Left colon (tissue), 2 donors: ENCODE measurements at places on chromosomes 2 and 18.

- DNase-seq: no peak
Observed at GRCh38 chr2:200655918-200656580, 70.2 kb downstream of the AOX1 start.

- DNase-seq: no peak
Observed at GRCh38 chr2:231769170-231770136, 11.6 kb downstream of the PDE6D start.

DNA sequence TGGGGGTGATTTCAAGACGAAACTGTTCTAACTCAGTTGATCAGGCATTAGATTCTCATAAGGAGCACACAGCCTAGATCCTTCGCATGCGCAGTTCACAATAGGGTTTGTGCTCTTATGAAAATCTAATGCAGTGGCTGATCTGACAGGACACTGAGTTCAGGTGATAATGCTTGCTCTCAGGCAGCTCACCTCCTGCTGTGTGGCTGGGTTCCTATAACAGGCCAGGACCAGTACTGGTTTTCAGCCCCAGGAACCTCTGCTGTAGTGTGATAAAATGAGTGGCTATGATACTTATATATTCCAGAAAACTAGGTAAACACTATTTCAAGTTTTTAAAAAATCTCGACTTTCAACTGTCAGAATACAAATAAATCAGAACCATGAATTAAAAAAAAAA lies 271.4 kb downstream of the GALNT13 start:
- DNase-seq: no peak

GRCh38 chr18:22423878-22424564 lies 6.3 kb upstream of the CTAGE1 start:
- DNase-seq: no peak

DNA sequence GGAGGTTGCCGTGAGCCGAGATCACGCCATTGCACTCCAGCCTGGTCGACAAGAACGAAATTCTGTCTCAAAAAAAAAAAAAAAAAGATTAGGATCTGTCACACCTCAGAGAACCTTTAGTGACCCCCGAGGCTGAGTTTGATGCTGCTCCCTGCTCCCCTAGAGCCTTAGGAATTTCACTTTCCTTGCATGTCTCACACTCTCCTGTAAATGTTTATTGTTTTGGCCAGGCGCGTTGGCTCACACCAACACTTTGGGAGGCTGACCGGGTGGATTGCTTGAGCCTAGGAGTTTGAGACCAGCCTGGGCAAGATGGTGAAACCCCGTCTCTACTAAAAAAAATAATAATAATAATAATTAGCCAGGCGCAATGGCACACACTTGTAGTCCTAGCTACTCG lies 31.5 kb downstream of the SRSF7 start:
- DNase-seq: no peak
